T-helper 17 cell (primary cell): ENCODE measurements at places on chromosomes 5 and 9. TPM values are rescaled to one million over a fixed set of nuclear protein-coding genes. Genes with fewer than 3 reads are reported as not detected.

DNA sequence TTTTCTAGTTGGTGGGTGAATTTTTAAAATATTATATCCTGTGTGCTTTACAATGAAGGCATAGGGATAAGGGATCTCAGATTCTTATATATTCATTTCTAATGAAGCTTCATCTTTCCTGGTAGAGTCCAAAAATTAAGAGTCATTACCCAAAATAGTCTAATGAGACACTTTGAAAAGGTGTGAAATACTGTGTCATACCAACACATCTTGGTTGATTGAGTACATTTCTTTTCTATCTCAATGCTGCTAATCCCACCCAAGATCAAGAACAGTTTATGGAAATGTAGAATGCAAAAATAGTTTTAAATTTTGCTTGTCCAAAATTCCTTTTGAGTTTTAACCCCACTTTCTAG is 7.4 kb downstream of the EBF1 start:
- no peak for DNase-seq
- no peaks in the 10 kb centered on the region for H3K36me3 ChIP-seq
- H3K27me3 ChIP-seq: peaks cover 55% of the 10 kb centered on the region
- peaks cover 11% of the 10 kb centered on the region for H3K4me1 ChIP-seq
- H3K27ac ChIP-seq: no peak overlapping the region

- no peaks in the 10 kb centered on the region for H3K36me3 ChIP-seq
- H3K4me1 ChIP-seq: no peaks in the 10 kb centered on the region
- H3K27ac ChIP-seq: no peak overlapping the region
- H3K4me3 ChIP-seq: no peak overlapping the region
Measured at GRCh38 chr9:103617046-103617445, 477.1 kb upstream of the SMC2 start.

Gene IL13
- not detected for total RNA-seq

- no peak for DNase-seq
- H3K4me1 ChIP-seq: peaks cover 6% of the 10 kb centered on the region
- H3K27me3 ChIP-seq: no peaks in the 10 kb centered on the region
- peak overlapping the region; percentile 49 for H3K4me3 ChIP-seq
Measured at GRCh38 chr9:128927731-128928411, 7.1 kb downstream of the PHYHD1 start.

Gene CSF1R
- total RNA-seq: 3.4 TPM

DNA sequence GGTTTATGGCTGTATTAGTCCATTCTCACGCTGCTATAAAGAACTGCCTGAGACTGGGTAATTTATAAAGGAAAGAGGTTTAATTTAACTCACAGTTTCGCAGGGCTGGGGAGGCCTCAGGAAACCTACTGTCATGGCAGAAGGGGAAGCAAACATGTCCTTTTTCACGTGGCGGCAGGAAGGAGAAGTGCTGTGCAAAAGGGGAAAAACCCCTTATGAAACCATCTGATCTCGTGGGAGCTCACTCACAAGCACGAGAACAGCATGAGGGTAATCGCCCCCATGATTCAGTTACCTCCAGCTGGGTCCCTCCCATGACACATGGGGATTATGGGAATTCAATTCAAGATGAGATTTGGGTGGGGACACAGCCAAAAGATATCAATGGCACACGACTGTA is 13.9 kb downstream of the LRRC70 start:
- H3K4me3 ChIP-seq: no peak overlapping the region
- no peak for DNase-seq
- H3K36me3 ChIP-seq: peaks cover 13% of the 10 kb centered on the region
- no peak overlapping the region for H3K27ac ChIP-seq

DNA sequence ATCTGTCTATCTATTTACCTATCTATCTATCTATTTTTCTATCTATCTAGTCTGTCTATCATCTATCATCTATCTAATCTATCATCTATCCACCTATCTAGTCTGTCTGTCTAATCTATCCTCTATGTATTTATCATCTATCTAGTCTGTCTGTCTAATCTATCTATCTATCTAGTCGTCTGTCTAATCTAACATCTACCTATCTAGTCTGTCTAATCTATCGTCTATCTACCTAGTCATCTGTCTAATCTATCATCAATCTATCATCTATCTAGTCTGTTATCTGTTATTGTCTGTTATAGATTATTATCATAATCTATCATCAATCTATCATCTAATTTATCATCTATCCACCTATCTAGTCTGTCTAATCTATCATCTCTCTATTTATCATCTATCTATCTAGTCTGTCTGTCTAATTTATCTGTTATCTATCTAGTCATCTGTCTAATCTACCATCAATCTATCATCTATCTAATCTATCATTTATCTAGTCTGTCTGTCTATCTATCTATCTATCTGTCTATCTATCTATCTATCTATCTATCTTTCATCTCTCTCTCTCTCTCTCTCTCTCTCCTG is 80.2 kb upstream of the ZNF618 start:
- no peaks in the 10 kb centered on the region for H3K36me3 ChIP-seq
- H3K27me3 ChIP-seq: peaks cover 50% of the 10 kb centered on the region
- no peaks in the 10 kb centered on the region for H3K4me1 ChIP-seq
- H3K4me3 ChIP-seq: no peak overlapping the region

- no peaks in the 10 kb centered on the region for H3K4me1 ChIP-seq
- H3K36me3 ChIP-seq: no peaks in the 10 kb centered on the region
- no peak overlapping the region for H3K27ac ChIP-seq
Measured at GRCh38 chr5:4050203-4050602, 454.6 kb downstream of the IRX1 start.

DNA sequence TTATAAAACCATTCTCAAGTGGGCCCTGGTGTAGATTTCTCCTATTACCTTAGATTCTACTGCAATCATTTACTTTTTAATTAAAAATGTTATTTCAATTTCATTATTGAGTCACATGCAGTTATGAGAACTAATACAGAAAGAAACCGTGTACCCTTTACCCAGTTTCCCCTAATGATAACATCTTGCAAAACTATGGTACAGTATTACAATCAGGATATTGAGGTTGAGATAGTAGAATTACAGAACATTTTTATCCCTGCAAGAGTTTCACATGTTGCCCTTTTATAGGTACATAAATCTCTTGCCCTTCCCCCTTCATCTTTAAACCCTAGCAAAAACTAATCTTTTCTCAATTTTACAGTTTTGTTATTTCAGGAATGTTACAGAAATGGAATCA is 11.0 kb upstream of the OMD start:
- H3K4me3 ChIP-seq: no peak overlapping the region
- no peak overlapping the region for H3K27ac ChIP-seq
- DNase-seq: no peak
- H3K4me1 ChIP-seq: no peaks in the 10 kb centered on the region

DNA sequence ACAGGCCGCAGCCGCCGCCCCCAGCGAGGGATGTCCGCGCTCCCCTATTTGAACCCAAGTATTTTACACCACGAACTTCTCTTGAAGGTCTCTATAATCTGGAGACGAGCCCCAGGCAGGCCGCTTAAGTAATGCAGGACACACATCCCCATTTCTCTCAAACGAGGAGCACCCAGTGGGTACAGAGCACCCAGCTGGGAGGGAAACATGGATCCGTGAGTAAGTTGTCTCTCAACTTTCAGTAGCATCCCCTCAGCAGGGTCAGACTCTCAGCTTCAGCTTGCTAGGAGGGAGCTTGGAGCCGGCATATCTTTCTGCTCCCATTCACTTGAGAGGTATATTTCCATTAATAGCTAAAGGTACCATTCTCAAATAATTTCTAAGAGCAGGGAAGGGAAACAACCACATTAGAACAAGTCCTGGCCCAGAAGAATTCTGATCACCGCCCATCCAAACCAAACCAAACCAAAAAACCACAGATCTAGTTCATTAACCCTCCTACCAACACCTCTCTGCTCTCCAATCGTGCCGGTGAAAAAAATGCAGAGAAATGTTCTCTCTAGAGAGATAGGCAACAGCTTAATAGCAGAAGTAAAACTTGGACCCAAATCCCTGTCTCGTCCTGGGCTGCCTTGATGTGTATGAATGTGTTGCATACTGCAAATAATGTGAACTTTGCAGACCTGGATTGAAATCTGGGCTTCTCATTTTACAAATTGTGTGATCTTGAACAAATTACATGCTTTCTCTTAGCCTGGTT is 910 bp downstream of the TDRD7 start:
- H3K36me3 ChIP-seq: peaks cover 2% of the 10 kb centered on the region
- H3K27ac ChIP-seq: peak overlapping the region; percentile 94
- peaks cover 15% of the 10 kb centered on the region for H3K27me3 ChIP-seq
- peaks cover 38% of the 10 kb centered on the region for H3K4me1 ChIP-seq
- H3K4me3 ChIP-seq: peak overlapping the region; percentile 84
- DNase-seq: no peak

Gene TAF11L2
- total RNA-seq: not detected

GRCh38 chr5:4661836-4662235 is 478.3 kb upstream of the ADAMTS16 start:
- no peak for DNase-seq
- no peaks in the 10 kb centered on the region for H3K4me1 ChIP-seq
- H3K4me3 ChIP-seq: no peak overlapping the region
- no peaks in the 10 kb centered on the region for H3K27me3 ChIP-seq
- H3K36me3 ChIP-seq: no peaks in the 10 kb centered on the region
- H3K27ac ChIP-seq: no peak overlapping the region

DNA sequence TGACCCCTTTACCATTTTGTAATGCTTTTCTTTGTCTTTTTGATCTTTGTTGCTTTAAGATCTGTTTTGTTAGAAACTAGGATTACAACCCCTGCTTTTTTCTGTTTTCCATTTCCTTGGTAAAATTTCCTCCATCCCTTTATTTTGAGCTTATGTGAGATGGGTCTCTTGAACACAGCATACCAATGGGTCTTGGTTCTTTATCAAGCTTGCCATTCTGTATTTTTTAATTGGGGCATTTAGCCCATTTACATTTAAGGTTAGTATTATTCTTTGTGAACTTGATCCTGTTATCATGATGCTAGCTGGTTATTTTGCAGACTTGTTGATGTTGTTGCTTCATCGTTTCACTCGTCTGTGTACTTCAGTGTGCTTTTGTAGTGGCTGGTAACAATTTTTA is 337.3 kb downstream of the SPATA31D1 start:
- no peaks in the 10 kb centered on the region for H3K4me1 ChIP-seq
- no peak overlapping the region for H3K27ac ChIP-seq
- H3K4me3 ChIP-seq: no peak overlapping the region
- H3K36me3 ChIP-seq: no peaks in the 10 kb centered on the region

GRCh38 chr5:154895606-154896561 is 37.5 kb downstream of the CNOT8 start:
- H3K27me3 ChIP-seq: no peaks in the 10 kb centered on the region
- DNase-seq: no peak
- H3K4me1 ChIP-seq: no peaks in the 10 kb centered on the region
- no peak overlapping the region for H3K4me3 ChIP-seq

Gene ENC1
- 0.70 TPM for total RNA-seq

Gene PDLIM4
- not detected for total RNA-seq

- DNase-seq: no peak
- H3K27me3 ChIP-seq: no peaks in the 10 kb centered on the region
- peak overlapping the region; percentile 99 for H3K27ac ChIP-seq
- peaks cover 40% of the 10 kb centered on the region for H3K4me1 ChIP-seq
- peaks cover 14% of the 10 kb centered on the region for H3K36me3 ChIP-seq
- peak overlapping the region; percentile 98 for H3K4me3 ChIP-seq
Measured at GRCh38 chr9:19378647-19379046, 1.4 kb downstream of the RPS6 start.

DNA sequence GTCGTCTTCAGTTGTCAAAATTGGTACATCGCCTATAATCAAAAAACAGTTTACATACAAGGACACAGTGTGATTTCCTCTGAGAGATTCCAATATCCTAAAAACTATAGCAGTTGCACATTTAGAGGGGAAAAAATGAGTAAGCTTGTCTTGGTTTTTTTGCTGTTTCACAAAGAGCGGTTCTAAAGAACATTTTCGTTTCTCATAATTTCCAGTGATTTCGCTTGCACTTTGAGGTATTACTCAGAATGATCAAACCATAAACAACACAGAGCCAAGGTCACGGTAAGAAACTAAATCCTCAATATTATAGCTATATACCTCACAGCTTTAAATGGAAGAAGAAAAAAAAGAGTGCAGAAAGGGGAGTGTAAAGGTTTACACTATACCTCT is 861 bp downstream of the MTX3 start:
- no peak for DNase-seq
- peaks cover 6% of the 10 kb centered on the region for H3K27me3 ChIP-seq
- peaks cover 8% of the 10 kb centered on the region for H3K4me1 ChIP-seq
- peak overlapping the region; percentile 88 for H3K4me3 ChIP-seq
- H3K27ac ChIP-seq: peak overlapping the region; percentile 85

GRCh38 chr5:97071101-97071500 is 71.3 kb downstream of the LIX1 start:
- no peak overlapping the region for H3K27ac ChIP-seq
- H3K27me3 ChIP-seq: peaks cover 21% of the 10 kb centered on the region
- H3K36me3 ChIP-seq: peaks cover 4% of the 10 kb centered on the region
- no peaks in the 10 kb centered on the region for H3K4me1 ChIP-seq

- no peak overlapping the region for H3K27ac ChIP-seq
- peaks cover 9% of the 10 kb centered on the region for H3K27me3 ChIP-seq
- H3K36me3 ChIP-seq: peaks cover 2% of the 10 kb centered on the region
- H3K4me3 ChIP-seq: no peak overlapping the region
- H3K4me1 ChIP-seq: no peaks in the 10 kb centered on the region
Measured at GRCh38 chr5:64659289-64659688, 31.0 kb upstream of the SHISAL2B start.

Gene TMEM215
- not detected for total RNA-seq

DNA sequence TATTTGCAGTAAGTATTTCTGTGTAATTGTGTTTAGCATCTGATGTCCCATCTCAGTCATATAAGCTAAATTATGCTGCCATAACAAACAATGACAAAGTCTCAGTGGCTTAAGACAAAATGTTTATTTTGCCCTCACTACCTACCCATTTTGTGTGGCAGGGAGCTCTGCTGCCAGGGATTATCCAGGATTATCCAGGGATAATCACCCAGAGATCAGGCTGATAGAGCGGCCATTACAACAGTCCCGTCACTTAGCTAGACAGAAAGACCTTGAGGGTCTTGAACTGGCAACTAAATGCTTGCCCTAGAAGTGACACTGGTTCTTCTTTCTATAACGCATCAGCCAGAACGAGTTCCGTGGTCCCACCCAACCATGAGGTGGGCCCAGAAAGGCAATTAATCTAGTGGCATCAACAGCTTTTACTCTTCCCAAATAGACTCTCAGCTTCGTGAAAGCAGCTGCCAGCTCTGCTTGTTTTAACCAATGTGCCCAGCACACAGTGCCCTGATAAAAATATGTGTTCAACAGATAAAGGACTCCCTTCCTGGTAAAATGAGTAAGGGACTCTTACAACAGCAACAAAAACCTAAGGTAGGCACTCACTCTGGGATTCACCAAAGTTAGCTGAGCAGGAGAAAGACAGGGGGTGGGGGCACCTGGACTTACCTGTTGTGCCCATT is 22.8 kb downstream of the CCDC69 start:
- H3K36me3 ChIP-seq: peaks cover 4% of the 10 kb centered on the region
- H3K27me3 ChIP-seq: no peaks in the 10 kb centered on the region
- H3K27ac ChIP-seq: peak overlapping the region; percentile 81
- H3K4me1 ChIP-seq: peaks cover 24% of the 10 kb centered on the region

DNA sequence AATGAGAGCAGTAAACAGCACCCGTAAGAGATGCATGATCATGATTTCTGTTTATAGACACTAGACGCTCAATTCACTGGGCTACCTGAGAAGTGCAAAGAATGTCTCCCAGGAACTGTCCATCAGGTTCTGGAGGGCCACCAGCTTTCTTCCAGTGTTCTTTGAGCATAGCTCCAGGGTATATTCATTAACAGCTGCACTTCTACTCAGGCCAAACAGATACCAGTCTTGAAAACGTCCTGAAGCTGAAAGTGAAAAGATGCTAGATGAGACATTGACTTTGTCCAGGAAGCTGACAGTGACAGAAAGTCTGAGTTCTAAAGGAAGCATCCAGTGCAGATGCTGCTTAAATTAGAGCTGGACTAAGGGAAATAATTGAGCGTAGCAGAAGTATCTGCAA is 488.7 kb upstream of the TYRP1 start:
- no peaks in the 10 kb centered on the region for H3K36me3 ChIP-seq
- H3K4me3 ChIP-seq: no peak overlapping the region
- no peak for DNase-seq
- H3K4me1 ChIP-seq: no peaks in the 10 kb centered on the region
- no peaks in the 10 kb centered on the region for H3K27me3 ChIP-seq
- H3K27ac ChIP-seq: no peak overlapping the region
